Activated T-helper 1 cell treated with Interleukin-2 at 50 U/mL for 16 hours (primary cell): ENCODE measurements at places on chromosomes 5 and 9.

GRCh38 chr5:39360471-39361111 is 3.7 kb downstream of the C9 start:
- DNase-seq, result no peak

DNA sequence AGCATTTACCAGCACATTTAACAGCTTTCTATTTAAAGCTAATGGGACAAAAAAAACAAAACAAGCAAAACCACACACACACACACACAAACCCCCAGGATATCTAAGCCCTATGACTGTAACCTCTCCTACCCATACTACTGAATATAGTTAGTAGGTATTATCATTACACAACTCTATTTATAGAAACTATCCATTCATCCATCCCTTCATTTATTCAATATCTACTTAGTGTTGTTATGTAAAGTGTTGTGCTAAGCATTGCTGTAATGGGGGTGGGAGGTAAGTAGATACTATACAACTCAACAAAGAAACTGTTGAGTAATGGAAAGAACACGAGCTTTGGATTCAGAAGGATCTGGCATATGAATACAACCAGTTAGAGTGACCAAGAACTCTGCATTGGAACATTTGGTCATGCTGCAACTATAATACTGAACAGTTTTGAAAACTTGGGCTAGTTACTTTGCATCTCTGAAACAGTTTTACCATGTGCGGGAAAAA is 82.3 kb upstream of the ZNF608 start:
- DNase-seq, result no peak

GRCh38 chr5:14598225-14598624 is 16.6 kb downstream of the OTULINL start:
- no peak for DNase-seq

GRCh38 chr5:115558388-115558956 is 13.9 kb upstream of the FEM1C start:
- no peak for DNase-seq

DNA sequence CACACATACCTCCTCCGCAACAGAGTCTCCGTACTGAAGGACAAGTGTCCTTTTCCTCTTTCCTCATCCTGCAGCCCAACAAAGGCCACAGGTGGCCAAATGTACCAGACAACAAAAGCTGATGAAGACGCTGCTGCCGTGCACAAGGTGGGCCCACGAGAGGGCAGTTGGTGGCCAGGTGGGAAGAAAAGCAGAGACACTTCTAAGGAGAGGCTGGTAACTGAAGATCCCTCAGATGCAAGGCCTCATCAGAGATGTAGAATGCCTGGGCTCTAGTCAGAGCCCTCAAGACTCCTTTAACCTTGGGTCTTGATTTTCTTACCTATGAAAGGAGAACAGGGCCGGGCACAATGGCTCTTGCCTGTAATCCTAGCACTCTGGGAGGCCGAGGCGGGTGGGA is 75.7 kb downstream of the NRG2 start:
- no peak for DNase-seq

DNA sequence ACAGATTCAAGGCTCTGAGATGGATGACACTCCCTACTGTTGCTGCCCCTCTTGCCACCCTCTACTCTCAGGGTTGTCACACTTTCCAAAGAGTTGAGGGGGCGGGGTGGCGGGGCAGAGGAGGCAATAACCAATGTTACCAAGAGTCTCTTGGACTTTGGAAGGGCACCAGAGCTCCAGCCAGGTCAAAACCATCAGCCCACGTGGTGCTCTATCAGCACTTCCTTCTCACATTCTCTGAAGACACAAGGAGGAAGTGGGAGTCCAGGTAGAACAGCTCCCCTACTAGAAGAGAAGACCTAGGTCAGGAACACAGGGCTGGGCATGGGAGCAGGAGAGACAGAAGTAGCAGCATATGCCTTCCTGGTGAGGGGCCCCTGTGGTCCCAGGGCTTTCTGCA is 33.0 kb upstream of the PIK3R1 start:
- no peak for DNase-seq

DNA sequence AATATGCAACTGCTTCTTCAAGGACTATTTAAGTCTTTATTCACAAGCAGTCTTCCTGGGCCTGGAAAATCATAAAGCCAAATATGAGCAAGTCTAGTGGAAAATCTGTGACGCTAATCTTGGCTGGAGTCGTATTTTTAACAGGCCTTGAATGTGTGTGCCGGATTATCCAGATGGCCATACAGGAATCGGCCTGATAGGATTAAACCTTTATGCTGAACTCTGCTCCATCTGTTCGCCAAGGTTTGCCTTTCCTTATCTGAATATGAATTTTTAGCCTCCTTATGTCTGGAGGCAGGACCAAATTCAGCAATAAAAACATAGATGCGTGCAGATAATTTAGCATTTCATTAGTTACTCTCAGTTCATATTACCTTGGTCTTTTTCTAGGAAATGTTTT is 294.5 kb downstream of the EBF1 start:
- no peak for DNase-seq

- peak; percentile 96 for DNase-seq
These were observed at the start of gene TRIM41 for GRCh38 chr5:181223058-181223728. Gene TRIM41, plus strand, starts transcription at chr5:181223281. Its CDS starts 719 bp downstream, at chr5:181224000.

DNA sequence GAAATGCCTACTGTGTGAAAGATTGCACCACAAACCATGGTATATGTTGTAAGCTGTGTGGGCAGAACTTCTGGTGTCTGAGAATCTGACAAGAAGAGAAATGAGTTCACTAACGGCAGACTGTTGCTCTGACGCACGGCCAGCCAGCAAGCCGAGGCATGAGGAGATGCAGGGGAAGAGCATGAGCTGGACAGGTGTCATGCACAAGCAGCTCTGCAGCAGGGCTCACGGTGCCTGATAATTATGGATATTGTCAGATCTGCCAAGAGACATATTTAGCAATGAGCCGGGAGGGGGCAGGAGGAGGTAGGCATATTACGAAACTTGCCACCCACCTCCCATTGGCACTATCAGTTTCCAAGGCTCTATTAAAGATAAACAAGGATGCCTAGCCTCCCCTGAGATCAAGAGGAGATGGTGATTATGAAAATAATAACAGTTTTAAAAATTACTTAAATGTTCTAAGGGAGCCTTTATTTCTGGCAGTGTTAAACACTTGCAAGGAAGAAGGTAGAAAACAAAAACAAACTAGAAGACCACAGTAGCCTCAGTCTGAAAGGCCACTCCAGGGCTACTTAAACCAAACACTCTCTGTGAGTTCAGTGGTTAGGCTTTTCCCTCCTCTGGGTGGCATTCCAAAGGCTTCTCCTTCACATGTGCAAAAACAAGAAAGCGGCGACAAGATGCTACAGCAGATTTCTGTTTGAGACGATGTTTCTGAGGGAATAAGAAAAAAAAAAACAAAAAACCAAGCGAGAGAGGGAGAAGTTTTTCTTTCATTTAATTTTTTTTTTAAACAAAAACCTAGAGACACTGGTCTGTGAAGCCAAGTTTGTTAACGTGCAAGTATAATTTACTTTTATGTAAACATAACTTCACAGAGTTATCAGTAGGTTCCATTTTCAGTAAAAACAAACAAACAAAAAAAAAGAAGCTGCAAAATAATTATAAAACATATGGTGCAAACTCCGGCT is 339.5 kb downstream of the BNC2 start:
- no peak for DNase-seq

DNA sequence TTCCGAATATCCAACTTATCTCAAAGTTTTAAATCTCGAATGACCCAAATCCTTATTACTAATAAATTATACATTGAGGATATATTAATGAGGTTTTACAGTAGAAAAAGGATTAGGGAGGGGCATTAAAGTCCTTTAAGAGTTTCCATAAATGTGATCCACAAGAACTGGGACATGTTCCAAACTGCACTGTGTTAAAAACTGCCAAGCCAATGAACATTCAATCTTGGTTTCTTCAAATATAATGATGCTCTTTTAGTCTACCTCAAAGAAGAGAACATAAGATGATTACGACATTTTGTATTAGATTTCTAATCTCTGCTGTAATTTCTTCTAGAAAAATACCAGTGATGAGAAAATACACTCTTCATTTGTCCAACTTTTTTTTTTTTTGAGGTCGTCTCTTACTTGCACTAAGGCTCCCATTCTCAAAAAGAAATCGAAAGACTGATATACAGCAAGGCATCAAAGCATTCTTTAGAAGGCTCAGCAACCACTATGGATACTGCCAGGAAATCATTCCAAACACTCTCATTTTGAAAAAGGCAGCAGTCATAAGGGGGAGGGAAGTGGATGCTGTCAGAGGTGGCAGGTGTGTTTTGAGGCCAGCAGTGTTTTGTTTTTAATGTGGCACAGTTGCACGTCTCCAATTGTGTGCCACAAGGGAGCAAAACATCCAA is 1.7 kb downstream of the PTAR1 start:
- no peak for DNase-seq

DNA sequence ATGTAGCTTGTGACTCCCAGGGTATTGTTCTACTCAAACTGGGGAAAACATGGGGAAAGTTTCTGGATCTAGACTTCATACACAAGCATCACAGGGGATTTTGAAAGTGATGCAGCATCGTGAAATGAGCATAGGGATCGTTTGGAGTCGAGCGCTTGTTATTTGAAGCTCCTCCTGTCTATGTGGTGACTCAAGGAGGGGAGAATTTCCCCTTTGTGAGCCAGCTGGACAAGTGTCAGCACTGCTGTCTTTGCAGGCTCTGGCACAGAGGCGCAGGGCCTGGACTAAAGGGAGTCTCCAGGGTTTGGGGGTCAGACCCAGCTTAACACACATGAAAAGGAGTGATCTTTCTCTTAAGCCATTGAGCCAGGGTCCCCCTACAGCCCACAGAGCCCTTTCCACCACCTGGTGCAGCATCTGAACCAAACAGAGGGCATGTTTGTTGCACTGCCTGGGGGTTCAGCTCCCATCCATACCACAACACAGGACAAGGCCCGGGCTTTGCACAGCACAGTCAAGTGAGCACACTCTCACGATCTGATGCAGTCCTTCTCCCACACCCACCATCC is 51.0 kb downstream of the IRF1 start:
- DNase-seq, result no peak

DNA sequence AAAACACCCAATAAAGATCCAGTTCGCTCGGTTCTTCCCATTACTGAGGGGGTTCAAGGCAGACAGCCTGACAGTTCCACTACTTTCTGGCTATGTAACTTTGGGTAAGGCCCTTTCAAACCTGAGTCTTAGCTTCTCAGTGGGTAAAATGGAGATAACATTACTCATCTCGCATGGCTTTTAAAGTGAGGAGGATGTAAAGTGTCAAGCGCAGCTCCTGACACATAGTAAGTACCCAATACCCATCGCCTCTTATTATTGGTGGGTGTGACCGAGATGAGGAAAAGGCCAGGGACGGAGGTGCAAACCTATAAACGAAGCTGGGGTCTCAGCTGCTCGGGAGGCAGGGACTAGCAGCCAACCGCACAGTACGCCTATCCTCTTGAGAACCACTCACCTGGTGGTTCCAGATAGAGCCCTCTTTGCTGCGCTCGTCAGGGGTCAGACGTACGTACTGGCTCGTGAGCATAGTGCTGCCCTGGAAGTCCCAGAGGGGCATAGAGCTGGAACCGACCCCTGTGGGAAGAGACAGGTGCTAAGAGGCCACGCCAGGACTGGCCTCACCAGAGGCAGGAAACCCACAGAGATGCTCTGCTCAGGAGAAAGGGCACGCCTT is 584 bp downstream of the LMAN2 start:
- no peak for DNase-seq

DNA sequence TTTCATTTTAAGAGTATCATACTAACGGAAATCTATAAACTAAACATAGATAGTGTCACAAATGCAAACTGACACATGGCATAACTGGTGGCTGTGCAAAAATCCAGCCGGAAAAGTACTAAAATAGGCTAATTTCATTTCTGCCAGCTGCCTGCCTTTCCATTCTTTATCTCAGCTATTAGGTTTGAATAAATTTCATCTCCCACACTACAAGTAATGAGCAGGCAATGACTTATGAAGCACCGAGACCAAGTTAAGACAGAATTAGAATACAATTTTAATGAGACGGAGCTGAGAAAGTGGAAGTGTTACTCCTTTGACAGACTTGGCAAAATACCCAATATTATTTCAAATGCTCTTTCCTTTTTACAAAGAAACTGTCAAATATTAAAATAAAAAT is 258.8 kb upstream of the ZNF608 start:
- no peak for DNase-seq

DNA sequence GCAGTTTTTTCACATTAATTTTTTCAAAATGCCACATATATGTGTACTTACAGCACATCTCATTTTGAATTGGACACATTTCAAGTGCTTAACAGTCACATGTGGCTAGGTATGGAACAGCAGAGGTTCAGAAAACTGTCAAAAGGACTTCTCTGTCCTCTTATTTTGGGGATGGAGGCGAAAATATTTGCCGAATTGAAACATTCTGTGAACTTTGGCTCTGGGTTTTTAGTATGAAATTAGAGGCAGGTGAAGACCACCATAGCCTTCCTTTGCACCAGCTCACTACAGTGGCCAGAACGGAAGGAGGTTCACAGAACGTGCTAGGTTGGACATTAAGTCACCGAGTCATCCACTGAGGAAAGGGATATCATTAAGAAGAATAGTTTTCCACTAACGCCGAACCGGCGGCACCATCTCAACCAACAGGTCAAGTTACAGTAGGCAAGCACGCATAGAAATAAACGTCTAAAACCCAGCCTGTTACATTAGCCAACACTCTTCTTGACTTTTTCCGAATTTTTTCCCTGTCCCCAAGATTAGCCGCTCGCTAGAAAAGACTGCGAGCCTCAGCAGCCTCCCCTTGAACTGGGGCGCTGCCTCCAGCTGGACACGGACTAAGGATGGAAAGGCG is 1.8 kb upstream of the TLE4 start:
- no peak for DNase-seq

GRCh38 chr9:81676395-81676794 is 13.0 kb downstream of the TLE1 start:
- no peak for DNase-seq

GRCh38 chr5:169954786-169955185 is 25.5 kb downstream of the INSYN2B start:
- no peak for DNase-seq

DNA sequence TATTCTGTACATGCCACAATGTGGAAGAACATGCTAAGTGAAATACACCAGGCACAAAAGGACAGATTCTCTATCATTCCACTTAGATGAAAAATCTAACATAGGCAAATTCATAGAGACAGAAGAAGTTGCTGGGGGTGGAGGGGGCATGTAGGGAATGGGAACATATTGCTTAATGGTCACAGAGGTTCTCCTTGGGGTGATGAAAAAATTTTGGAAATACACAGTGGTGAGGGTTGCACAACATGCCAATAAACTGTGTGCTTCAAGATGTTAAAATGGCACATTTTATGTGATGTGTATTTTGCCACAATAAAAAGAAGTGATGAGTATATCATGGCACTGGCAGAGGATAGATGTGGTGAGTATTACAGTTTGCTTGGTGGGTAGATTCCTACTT is 111.9 kb downstream of the SUSD1 start:
- no peak for DNase-seq

DNA sequence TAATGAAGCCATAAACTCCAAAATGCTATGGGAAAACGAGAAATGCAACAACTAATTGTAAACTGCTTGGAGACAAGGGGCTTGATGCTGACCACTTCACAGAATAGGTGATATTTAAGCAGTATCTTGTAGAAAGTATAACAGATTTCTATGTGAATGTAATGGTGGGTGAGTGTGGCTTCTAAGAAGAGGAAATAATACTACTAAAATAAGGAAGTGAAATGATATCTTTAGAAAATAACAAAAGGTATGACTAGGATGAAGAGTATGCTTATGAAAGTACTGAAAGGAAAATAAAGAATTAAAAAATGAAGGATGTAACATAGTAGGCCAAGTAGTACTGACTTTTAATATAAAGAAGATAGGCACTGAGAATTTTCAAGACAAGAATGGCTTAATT is 94.2 kb downstream of the AGTPBP1 start:
- no peak for DNase-seq

GRCh38 chr9:130246126-130246525 is 19.4 kb upstream of the HMCN2 start:
- no peak for DNase-seq
